ENCODE measurements at places on chromosomes 5 and 9. TPM values are rescaled to one million over a fixed set of nuclear protein-coding genes. Genes with fewer than 3 reads are reported as not detected.

The RGS3 gene
- 122 TPM for total RNA-seq

The SMIM33 gene
- 0.24 TPM for total RNA-seq

The ACTBL2 gene
- total RNA-seq: not detected

The PHYHD1 gene
- 10.9 TPM for total RNA-seq

- no peak for DNase-seq
Observed at GRCh38 chr9:97980918-97981845, 2.0 kb upstream of the ANP32B start.

- DNase-seq: peak; percentile 90
Observed at GRCh38 chr5:150734579-150735384, 24.0 kb downstream of the DCTN4 start.

GRCh38 chr5:32325062-32325461, 12.3 kb upstream of the MTMR12 start:
- DNase-seq: no peak

DNA sequence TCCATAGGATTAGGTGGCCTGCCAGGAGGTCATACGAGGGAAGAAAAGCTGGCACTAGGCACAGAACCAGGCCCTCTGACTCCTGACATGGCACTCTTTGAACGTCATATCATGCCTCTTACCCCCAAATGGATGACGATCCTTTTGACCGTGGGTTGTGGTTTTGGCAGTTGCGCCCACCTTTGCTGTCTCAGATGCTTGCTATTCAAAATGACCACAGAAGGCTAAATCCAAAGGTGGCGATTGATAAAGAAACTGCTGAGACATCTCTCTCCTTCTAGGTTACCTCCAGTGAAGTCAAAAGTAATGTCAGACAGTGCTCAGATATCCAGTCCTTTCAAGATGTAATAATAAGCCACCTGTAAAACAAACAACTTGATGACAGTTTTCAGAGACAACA, 385.0 kb downstream of the EFNA5 start:
- DNase-seq: no peak

- no peak for DNase-seq
Observed at GRCh38 chr5:43543434-43543833, 13.4 kb downstream of the PAIP1 start.

- DNase-seq: no peak
Observed at GRCh38 chr9:69861011-69861410, 40.4 kb downstream of the CFAP95 start.

GRCh38 chr5:180340856-180341255, 12.3 kb downstream of the GFPT2 start:
- DNase-seq: no peak

GRCh38 chr9:111514967-111515366, 10.0 kb upstream of the ZNF483 start:
- DNase-seq: no peak

Measured in spleen (tissue), 13 donors.